ENCODE measurements at places on chromosomes 5 and 9.

- no peak for DNase-seq
Measured at GRCh38 chr5:161765611-161766010, 80.1 kb downstream of the GABRA6 start.

- no peak for DNase-seq
Measured at GRCh38 chr9:2299156-2299842, 284.2 kb downstream of the SMARCA2 start.

GRCh38 chr9:124354346-124355038, 60.8 kb downstream of the PSMB7 start:
- DNase-seq = no peak

GRCh38 chr5:168202996-168203395, 88.4 kb upstream of the WWC1 start:
- DNase-seq = no peak

GRCh38 chr5:77494935-77495334, 2.8 kb upstream of the WDR41 start:
- no peak for DNase-seq

DNA sequence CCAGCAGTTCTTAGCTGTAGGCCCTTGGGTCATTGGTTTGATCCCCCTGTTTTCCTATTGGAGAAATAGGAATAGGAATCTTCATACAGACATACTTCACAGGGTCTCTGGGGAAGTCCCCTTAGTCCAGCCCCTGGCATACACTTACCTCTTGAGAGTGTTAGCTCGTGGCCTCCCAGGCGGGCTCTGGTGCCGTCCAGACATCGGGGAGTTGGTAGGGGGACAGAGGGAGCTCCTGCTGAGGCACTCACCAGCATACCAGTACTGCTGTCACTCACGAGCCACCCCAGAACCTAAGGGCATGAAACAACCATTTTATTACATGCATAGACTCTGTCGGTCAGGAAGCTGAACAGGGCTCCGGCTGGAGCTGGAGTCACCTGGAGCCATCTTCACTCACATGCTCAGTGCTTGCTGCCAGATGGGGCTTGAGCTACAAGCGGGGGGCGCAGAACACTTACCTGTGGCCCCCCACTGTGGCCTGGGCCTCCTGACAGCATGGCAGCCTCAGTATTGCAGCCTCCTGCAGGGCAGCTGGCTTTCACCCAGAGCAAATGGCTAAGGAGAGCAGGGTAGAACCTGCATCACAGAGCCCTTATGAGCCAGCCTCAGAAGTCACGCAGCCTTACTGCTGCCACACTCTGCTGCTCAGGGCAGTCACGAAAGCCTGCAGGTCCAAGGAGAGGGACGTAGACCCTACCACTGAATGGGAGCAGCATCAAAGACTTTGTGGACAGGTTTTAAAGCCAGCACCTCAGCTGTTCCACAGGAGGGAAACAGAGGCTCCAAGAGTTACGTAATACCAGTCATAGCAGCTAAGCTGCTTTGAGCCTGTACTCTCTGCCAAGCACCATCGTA, 58.3 kb upstream of the ANGPTL2 start:
- no peak for DNase-seq
